GM23248 (cell line): ENCODE measurements at places on chromosomes 2 and 18. TPM values are rescaled to one million over a fixed set of nuclear protein-coding genes. Genes with fewer than 3 reads are reported as not detected.
A peak's percentile ranks its signal among the peaks of the same experiment; 100 is the strongest.

The GPBAR1 gene
- total RNA-seq: not detected in 2 replicates

The ROCK1 gene
- 33.6 and 34.4 TPM in 2 replicates for total RNA-seq

The CXCR4 gene
- total RNA-seq: not detected in 2 replicates

The KYNU gene
- under 0.01 TPM in 1 of 2 replicates, not detected in the other for total RNA-seq

The AQP12A gene
- total RNA-seq: not detected in 2 replicates

The CCDC74A gene
- total RNA-seq: 11.5 and 15.0 TPM in 2 replicates

- no peak for DNase-seq
- no peaks in the 10 kb centered on the region for H3K36me3 ChIP-seq
- no peaks in the 10 kb centered on the region for H3K4me1 ChIP-seq
- H3K4me3 ChIP-seq: no peak overlapping the region
- H3K27ac ChIP-seq: no peak overlapping the region
These were observed 33.7 kb upstream of the ACVR1C start for GRCh38 chr2:157662401-157662800.

DNA sequence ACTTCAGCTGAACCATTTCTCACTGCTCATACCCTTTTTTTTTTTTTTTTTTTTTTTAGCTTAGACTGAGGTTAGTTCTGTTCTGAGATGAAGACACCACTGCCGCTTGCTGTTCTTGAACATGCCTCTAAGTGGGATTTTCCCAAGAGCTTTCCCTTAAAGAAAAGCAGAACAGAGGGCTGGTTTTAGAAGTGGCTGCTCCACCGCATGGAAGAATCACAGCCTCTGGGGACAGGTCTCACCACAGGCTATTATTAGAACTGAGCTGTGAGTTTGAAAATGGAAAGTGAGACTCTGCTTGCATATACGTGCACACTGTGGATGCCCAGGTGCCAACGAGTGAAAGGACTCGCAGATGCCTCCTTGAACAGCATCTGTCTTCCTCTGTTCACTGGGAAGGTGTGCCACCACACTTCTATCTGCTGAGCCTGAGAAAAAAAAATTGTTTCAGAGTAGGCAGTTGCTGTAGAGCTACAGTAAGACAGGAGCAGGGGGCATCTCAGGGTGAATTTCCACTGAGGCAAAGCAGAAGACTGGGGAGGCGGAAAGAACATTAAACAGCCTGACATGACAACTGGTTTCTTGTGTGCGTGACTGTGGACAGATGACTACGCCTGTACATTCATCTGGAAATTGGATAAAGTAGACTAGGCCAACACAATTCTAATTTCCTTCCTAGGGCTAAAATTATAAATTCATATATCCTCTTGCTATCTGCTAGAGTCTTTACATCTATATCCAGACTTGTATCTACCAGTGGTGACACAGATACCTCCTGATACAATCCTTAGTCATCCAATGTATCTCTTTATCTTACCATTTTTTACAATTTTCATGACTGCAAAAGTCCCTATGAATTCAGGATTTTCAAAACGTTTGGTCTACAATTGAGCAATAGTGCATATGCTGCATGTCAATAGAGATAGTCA is 1045.7 kb upstream of the CELF4 start:
- H3K27ac ChIP-seq: no peak overlapping the region
- H3K4me3 ChIP-seq: no peak overlapping the region
- no peaks in the 10 kb centered on the region for H3K36me3 ChIP-seq
- DNase-seq: no peak
- no peaks in the 10 kb centered on the region for H3K4me1 ChIP-seq

GRCh38 chr2:467892-468647 is 180.2 kb upstream of the ALKAL2 start:
- H3K27me3 ChIP-seq: no peaks in the 10 kb centered on the region
- no peaks in the 10 kb centered on the region for H3K36me3 ChIP-seq
- no peak overlapping the region for H3K27ac ChIP-seq
- DNase-seq: no peak
- H3K4me3 ChIP-seq: no peak overlapping the region

GRCh38 chr2:138018866-138019688 is 54.8 kb downstream of the HNMT start:
- no peak overlapping the region for H3K4me3 ChIP-seq
- no peaks in the 10 kb centered on the region for H3K36me3 ChIP-seq
- no peaks in the 10 kb centered on the region for H3K4me1 ChIP-seq
- no peak overlapping the region for H3K27ac ChIP-seq

GRCh38 chr2:3341336-3341735 is 36.3 kb downstream of the EIPR1 start:
- no peak overlapping the region for H3K4me3 ChIP-seq
- no peak for DNase-seq
- H3K27me3 ChIP-seq: no peaks in the 10 kb centered on the region
- H3K36me3 ChIP-seq: no peaks in the 10 kb centered on the region

DNA sequence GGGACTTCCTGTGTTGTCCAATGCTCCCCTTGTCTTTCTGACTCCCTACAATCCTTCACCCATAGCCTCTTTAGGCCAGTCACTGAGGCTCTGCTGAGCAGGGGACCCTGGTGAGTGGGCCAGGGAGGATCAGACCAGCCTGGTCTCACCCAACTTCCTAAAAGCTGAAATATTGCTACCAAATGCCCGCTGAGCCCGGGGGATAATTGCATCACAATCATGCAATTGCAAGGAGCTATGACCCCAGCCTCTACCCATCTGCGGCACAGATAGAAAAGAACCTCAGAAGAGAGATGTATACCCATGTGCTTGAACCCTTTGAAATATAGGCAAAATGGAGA is 3.7 kb upstream of the SP100 start:
- H3K4me1 ChIP-seq: peaks cover 20% of the 10 kb centered on the region
- H3K27me3 ChIP-seq: no peaks in the 10 kb centered on the region
- H3K4me3 ChIP-seq: peak overlapping the region; percentile 87
- DNase-seq: no peak

DNA sequence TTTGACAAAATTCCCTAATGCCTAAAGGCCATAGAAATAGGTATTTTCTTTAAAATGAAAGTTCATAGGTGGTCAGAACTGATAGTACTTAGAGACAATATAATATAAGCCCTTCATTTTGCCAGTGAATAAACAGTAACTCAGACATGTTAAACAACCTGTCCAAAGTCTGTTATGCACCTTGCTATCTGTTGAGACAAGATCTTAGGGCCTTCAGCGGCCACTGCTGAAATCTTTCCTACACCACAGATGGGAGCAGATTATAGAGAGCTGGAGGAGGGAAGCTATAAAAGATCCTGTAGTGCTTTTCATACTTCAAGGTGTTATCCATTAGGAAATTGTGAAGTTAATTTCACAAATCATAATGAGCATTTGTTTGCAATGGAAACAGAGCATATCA is 13.8 kb downstream of the CERKL start:
- H3K4me3 ChIP-seq: no peak overlapping the region
- H3K4me1 ChIP-seq: no peaks in the 10 kb centered on the region

- peaks cover 16% of the 10 kb centered on the region for H3K36me3 ChIP-seq
- H3K27me3 ChIP-seq: no peaks in the 10 kb centered on the region
- no peak overlapping the region for H3K27ac ChIP-seq
- peaks cover 5% of the 10 kb centered on the region; the same call in 1 of the 2 replicates for H3K4me1 ChIP-seq
- no peak for DNase-seq
- H3K4me3 ChIP-seq: no peak overlapping the region
These were observed 1.9 kb downstream of the IMP4 start for GRCh38 chr2:130344578-130344977.

- no peak overlapping the region for H3K4me3 ChIP-seq
- H3K27ac ChIP-seq: no peak overlapping the region
- DNase-seq: peak; percentile 81
- peaks cover 40% of the 10 kb centered on the region for H3K4me1 ChIP-seq
- H3K27me3 ChIP-seq: no peaks in the 10 kb centered on the region
These were observed 122.9 kb downstream of the ZNF521 start for GRCh38 chr18:25229081-25229480.

DNA sequence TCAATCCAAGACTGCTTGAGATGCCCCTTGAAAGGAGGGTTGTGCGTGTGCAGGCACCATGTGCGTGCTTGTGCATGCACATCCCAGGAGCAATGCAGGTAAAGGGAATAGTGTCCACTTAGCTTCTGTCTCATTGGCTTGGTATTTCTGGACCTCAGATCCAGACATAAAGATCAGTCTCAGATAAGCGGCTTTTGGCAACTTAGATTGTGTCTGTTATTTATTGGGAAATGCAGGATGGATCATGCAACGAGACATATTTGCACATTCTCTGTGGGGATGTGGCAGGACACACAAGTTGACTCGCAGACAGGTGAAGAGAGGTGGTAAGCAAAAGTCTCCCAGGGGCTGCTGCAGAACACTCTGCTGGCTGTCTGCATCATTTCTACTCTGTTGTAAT is 67.9 kb downstream of the SETBP1 start:
- H3K36me3 ChIP-seq: no peaks in the 10 kb centered on the region
- H3K27ac ChIP-seq: no peak overlapping the region
- H3K4me3 ChIP-seq: no peak overlapping the region
- DNase-seq: no peak

DNA sequence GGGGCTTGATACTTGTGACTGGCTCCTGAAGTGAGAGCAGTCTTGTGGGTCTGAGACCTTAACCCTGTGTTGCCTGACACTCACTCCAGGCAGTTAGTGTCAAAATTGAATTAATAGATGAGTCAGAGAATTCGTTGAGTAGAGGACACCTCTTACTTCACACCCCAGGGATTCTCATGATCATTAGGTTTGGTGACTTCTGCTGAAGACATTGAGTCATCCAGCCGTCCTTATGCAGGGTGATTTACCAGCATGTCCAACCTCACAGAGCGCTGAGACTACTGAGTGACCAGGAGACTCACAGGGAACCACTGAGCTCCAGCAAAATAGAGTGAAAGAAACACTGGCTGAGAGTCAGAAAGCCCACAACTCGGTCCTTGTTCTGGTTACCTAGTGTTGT is 36.0 kb upstream of the EVA1A start:
- no peaks in the 10 kb centered on the region for H3K27me3 ChIP-seq
- H3K36me3 ChIP-seq: no peaks in the 10 kb centered on the region
- H3K4me1 ChIP-seq: peaks cover 54% of the 10 kb centered on the region
- no peak overlapping the region; the same call in 1 of the 2 replicates for H3K4me3 ChIP-seq

- DNase-seq: no peak
- no peak overlapping the region for H3K4me3 ChIP-seq
- no peaks in the 10 kb centered on the region for H3K4me1 ChIP-seq
- H3K36me3 ChIP-seq: no peaks in the 10 kb centered on the region
These were observed 16.8 kb upstream of the CLASP1 start for GRCh38 chr2:121666042-121666441.

GRCh38 chr2:240994171-240994896 is 4.1 kb upstream of the SNED1 start:
- DNase-seq: no peak
- H3K27me3 ChIP-seq: no peaks in the 10 kb centered on the region
- H3K4me3 ChIP-seq: no peak overlapping the region
- no peaks in the 10 kb centered on the region for H3K36me3 ChIP-seq
- H3K4me1 ChIP-seq: peaks cover 7% of the 10 kb centered on the region
- no peak overlapping the region for H3K27ac ChIP-seq

GRCh38 chr2:64820901-64821300 is 167.2 kb upstream of the SERTAD2 start:
- no peak for DNase-seq
- H3K36me3 ChIP-seq: no peaks in the 10 kb centered on the region
- H3K4me3 ChIP-seq: no peak overlapping the region
- no peak overlapping the region for H3K27ac ChIP-seq

DNA sequence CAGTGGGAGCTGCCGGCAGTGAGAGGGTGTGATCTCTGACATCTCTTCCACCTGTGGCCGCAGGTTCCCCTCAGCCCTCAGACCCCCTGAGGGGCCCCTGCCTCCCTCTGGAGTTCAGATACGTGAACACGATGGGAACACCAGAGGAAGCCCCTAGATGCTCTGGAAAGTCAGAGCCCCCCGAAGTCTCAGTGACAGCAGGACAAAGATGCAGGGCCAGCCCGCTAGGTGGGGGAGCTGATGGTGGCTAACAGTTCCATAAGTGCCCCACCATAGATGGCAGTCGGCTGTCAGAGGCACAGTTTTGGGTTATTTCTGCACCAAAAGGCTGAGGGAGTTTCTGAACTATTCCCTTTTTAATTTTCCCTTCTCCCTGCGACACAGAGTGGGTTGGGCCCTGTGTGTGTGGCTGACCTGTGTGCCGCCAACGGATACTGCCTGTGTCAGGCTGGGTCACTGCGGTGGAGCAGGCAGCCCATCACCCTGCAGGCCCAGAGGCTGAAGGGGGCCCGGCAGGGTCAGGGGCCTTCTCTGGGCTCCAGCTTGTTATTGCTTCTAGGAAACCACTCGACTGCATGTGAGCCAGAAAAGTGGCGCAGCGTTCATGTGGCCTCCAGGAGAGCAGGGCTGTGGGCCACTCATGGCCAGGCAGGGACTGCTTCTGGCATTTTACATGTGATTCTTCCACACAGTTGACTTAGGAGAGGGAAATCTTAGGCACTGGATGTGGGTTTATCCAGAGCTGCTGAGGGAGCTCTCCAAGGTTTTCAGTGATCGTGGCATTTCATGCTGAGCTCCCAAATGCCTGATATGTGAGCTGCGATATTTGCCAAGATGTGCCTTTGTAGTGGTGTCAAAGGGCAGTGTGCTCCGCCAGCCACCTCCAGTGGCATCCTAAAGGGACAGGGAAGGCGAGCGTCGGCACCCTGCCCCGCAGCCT is 225.1 kb downstream of the SH3RF3 start:
- no peak for DNase-seq
- H3K27ac ChIP-seq: no peak overlapping the region
- peaks cover 14% of the 10 kb centered on the region for H3K4me1 ChIP-seq
- no peaks in the 10 kb centered on the region for H3K27me3 ChIP-seq
- H3K4me3 ChIP-seq: no peak overlapping the region

DNA sequence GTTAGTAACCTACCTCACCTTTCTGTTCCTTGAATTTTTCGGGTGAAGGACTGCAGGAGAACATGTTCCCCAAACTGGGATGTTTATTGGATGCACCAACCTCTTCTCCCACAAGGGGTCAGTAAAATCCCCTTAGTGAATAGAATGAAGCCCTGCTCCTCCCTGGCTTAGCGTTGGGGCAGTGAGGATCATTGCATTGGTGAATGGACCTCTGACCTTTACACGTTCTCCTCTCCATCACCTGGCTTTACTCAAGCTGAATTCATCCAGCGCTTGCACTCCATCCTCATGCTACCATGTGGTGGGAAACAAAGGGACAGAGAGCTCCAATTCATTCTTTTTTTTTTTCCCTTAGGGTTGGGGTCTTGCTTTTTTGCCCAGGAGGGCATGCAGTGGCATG is 157.2 kb downstream of the MIB1 start:
- no peak overlapping the region for H3K4me3 ChIP-seq
- H3K27ac ChIP-seq: no peak overlapping the region
- H3K36me3 ChIP-seq: no peaks in the 10 kb centered on the region
- H3K4me1 ChIP-seq: no peaks in the 10 kb centered on the region

GRCh38 chr18:5604778-5605177 is 61.0 kb upstream of the EPB41L3 start:
- H3K27ac ChIP-seq: no peak overlapping the region
- no peak for DNase-seq
- H3K4me1 ChIP-seq: no peaks in the 10 kb centered on the region
- no peaks in the 10 kb centered on the region for H3K36me3 ChIP-seq

- H3K27me3 ChIP-seq: no peaks in the 10 kb centered on the region; the same call in 1 of the 2 replicates
- no peaks in the 10 kb centered on the region for H3K36me3 ChIP-seq
- no peak overlapping the region; the same call in 1 of the 2 replicates for H3K4me3 ChIP-seq
- DNase-seq: peak; percentile 44
- no peak overlapping the region for H3K27ac ChIP-seq
These were observed 316.2 kb downstream of the CDH2 start for GRCh38 chr18:27860701-27861107.
